ENCODE measurements at places on chromosomes 4 and X. TPM values are rescaled to one million over a fixed set of nuclear protein-coding genes. Genes with fewer than 3 reads are reported as not detected.

MRFAP1 gene
- total RNA-seq, result 218 TPM

MFAP3L gene
- total RNA-seq, result 6.0 TPM

TMEM128 gene
- total RNA-seq, result 19.2 TPM

CLDN22 gene
- total RNA-seq, result not detected

STAG2 gene
- 69.2 TPM for total RNA-seq

SLC6A14 gene
- total RNA-seq, result 22.7 TPM

GIMD1 gene
- not detected for total RNA-seq

FANCB gene
- 0.69 TPM for total RNA-seq

CT45A5 gene
- not detected for total RNA-seq

MXRA5 gene
- total RNA-seq, result 1.5 TPM

AMBN gene
- total RNA-seq, result not detected

SATL1 gene
- total RNA-seq, result not detected

USP9X gene
- total RNA-seq, result 72.1 TPM

TMPRSS11F gene
- not detected for total RNA-seq

APEX2 gene
- total RNA-seq, result 17.3 TPM

TSPAN7 gene
- 49.1 TPM for total RNA-seq

ZMAT1 gene
- total RNA-seq, result 5.8 TPM

MAGED2 gene
- 107 TPM for total RNA-seq

FREM3 gene
- not detected for total RNA-seq

CCKAR gene
- total RNA-seq, result not detected

TMEM31 gene
- not detected for total RNA-seq

H2BW2 gene
- not detected for total RNA-seq

UGT2B15 gene
- 0.34 TPM for total RNA-seq

RRH gene
- total RNA-seq, result not detected

RPS3A gene
- 1,032 TPM for total RNA-seq

CYP4V2 gene
- 31.4 TPM for total RNA-seq

F9 gene
- 0.11 TPM for total RNA-seq

OCRL gene
- total RNA-seq, result 22.0 TPM

MAGED4B gene
- total RNA-seq, result 8.6 TPM

GCNA gene
- total RNA-seq, result 7.3 TPM

MAGED4 gene
- total RNA-seq, result 2.1 TPM

TCEAL5 gene
- not detected for total RNA-seq

FAM156B gene
- total RNA-seq, result 18.5 TPM

KCND1 gene
- total RNA-seq, result 3.1 TPM

ANXA5 gene
- total RNA-seq, result 446 TPM

FRMPD3 gene
- 0.34 TPM for total RNA-seq

NRK gene
- total RNA-seq, result 0.54 TPM

FABP2 gene
- total RNA-seq, result not detected

All from upper lobe of left lung (tissue), 6 donors.